Sigmoid colon (tissue), 7 donors: ENCODE measurements at places on chromosomes 2 and 18. TPM values are rescaled to one million over a fixed set of nuclear protein-coding genes. Genes with fewer than 3 reads are reported as not detected.

DNA sequence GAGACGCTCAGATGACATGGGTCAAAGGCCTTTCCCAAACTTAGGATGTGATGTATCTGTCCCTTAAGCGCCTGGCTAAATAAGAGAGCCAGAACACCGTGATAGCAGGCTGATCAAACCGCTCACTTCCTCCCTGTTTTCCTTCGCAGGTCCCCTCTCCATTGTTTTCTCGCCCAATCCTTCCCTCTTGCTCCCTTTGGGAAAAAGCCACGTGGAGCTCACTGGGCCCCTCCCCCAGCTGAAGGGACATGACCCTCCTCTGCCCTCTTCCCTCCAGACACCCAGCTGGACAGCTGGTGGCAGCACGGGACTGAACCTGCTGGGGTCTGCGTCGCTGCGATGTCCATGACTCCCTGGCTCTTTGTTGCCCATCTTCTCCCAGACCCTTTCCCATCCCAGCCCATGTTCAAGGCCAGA lies 201.7 kb downstream of the TNS1 start:
- H3K4me3 ChIP-seq = no peak overlapping the region
- H3K36me3 ChIP-seq = peaks cover 75% of the 10 kb centered on the region
- H3K27ac ChIP-seq = peak overlapping the region; percentile 70
- no peaks in the 10 kb centered on the region for H3K4me1 ChIP-seq
- peak; percentile 68 for DNase-seq

Gene CPO
- not detected for polyA plus RNA-seq

Gene ACVR2A
- polyA plus RNA-seq = 2.1 TPM

Gene SNORC
- polyA plus RNA-seq = 13.2 TPM

GRCh38 chr2:178072383-178073301 lies at the start of gene PDE11A:
PDE11A (minus strand) TSS chr2:178072777; CDS start chr2:178072437, 340 bp downstream.
- H3K36me3 ChIP-seq = no peaks in the 10 kb centered on the region
- H3K4me1 ChIP-seq = peaks cover 10% of the 10 kb centered on the region
- DNase-seq = peak; percentile 88

Gene SERTAD2
- polyA plus RNA-seq = 6.9 TPM

Gene EPHA4
- polyA plus RNA-seq = 4.8 TPM

Gene LYPD6B
- 2.1 TPM for polyA plus RNA-seq

GRCh38 chr2:224659714-224660113 lies 56.5 kb downstream of the CCDC195 start:
- H3K27ac ChIP-seq = no peak overlapping the region
- no peaks in the 10 kb centered on the region for H3K27me3 ChIP-seq
- DNase-seq = no peak

GRCh38 chr18:76405681-76406356 lies 89.2 kb downstream of the ZNF516 start:
- no peaks in the 10 kb centered on the region for H3K27me3 ChIP-seq
- no peak overlapping the region for H3K4me3 ChIP-seq
- no peaks in the 10 kb centered on the region for H3K36me3 ChIP-seq

GRCh38 chr2:151967829-151968722 lies 130.8 kb downstream of the CACNB4 start:
- no peaks in the 10 kb centered on the region for H3K27me3 ChIP-seq
- no peaks in the 10 kb centered on the region for H3K4me1 ChIP-seq
